ENCODE measurements at places on chromosomes 6 and 20.

GRCh38 chr6:36852481-36853147 is 13.4 kb upstream of the CPNE5 start:
- DNase-seq = no peak

DNA sequence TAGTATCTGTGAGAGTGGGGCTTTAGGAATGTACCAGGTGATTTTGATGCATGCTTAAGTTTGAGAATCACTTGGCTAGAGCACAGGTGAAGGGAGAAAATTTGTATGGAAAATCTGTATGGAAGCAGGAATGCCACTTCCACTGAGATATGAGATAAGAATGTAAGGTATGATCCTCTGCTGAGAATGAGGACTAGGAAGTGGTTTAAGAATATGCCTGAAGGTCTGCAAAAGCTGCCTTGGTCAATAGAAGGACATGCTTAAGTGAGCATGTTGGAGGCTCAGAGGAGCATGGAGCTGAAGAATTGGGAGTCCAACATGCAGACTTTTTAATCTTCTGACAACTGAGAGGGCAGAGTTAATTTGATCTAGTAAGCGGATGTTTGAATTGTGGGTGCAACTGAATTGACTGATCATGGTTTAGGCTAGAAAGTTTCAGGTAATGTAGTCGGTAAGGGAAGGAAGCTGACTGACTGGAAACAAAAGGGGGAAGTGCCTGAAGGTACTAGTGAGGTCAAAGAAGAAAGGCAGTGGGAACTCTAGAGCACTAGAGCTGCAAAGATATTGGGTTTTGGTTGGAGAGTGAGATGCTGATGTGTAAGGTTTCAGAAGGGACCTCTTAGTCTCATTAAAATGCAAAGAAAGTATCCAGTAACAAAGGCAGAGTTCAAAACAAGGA is 28.6 kb upstream of the NOTCH4 start:
- no peak for DNase-seq

DNA sequence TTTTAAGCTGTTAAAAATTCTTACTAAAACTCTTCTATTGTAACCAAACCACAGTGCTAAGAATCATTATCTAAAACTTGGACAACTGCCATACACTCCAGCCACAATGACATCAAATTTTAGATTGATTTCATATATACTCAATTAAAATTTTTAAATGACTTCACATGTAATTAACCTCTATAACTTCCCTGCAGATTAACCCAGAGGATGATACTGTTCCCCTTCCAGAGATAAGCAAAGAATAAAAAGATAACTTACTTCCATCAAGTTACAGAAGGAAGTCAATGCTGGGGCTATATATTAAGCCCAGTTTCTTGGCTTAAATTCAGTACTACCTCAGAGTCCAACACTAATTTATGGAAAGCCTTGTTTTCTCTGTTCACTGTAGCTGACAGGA is 71.3 kb downstream of the ARHGAP18 start:
- DNase-seq = no peak

- no peak for DNase-seq
Observed at GRCh38 chr6:46760925-46761324, 14.2 kb downstream of the ANKRD66 start.

- no peak for DNase-seq
Observed at GRCh38 chr20:5786930-5787795, 37.0 kb downstream of the SHLD1 start.

DNA sequence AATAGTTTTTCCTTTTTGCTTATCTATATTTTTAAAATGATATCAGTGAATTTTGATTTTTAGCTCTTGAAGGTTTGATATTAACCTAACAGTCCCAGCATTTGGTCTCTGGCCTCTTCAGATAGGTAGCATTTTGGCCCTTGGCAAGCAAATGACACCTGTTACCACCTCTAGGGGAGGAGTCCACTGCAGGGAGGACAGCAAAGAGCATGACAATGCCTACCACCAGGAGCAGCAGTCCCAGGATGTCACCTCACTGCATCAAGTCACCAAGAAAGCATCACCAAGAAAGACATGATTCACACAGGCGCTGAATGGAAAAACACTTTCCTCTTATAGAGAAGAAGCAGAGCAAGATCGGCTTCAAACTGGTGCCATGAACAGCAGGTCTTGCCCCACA is 224.3 kb downstream of the UBE3D start:
- DNase-seq = no peak

- DNase-seq = no peak
Observed at GRCh38 chr20:14712302-14712739, 374.9 kb upstream of the FLRT3 start.

DNA sequence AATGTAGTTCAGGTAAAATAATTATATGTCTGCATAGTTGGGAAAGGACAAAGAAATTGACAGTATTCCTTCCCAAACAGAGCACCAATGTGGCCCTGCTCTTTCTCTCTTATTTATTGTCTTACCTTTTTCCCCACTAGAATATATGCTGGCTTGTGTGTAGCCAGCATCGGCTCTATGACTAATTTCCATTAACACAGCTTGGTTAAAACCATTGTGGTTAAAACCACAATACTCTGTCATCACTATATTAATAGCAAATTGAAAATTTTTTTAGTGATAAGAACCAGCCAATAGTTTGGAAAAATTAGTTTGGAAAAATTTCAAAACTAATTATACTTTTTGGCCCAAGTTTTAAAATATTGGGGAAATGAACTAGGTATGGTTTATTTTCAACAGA is 535.1 kb downstream of the UTRN start:
- DNase-seq = no peak

GRCh38 chr6:48817333-48818051 is 645.6 kb downstream of the MMUT start:
- DNase-seq = no peak

- no peak for DNase-seq
Observed at GRCh38 chr6:161915456-161915964, 641.6 kb upstream of the AGPAT4 start.

- DNase-seq = no peak
Observed at GRCh38 chr6:119547024-119547423, 197.5 kb upstream of the MAN1A1 start.

- no peak for DNase-seq
Observed at GRCh38 chr6:152265651-152266050, 371.5 kb downstream of the SYNE1 start.

DNA sequence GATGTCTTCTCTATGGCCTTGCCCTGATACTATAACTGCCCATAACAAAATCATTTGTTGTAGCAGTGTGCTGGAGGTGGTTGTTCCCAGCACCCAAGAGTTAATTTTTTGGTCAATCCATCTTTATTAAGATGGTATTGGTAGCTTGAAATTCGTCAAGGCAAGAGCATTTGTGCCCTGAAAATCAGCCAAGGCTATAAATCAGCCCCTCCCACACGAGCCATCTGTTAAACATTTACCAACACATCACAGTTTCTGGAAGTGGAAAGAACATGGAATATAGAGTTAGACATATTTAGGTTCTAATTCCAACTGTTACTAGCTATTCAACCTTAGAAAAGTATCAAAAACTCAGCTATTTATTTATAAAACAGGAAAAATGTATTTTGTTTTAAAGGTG is 888.4 kb upstream of the GJE1 start:
- DNase-seq = no peak

DNA sequence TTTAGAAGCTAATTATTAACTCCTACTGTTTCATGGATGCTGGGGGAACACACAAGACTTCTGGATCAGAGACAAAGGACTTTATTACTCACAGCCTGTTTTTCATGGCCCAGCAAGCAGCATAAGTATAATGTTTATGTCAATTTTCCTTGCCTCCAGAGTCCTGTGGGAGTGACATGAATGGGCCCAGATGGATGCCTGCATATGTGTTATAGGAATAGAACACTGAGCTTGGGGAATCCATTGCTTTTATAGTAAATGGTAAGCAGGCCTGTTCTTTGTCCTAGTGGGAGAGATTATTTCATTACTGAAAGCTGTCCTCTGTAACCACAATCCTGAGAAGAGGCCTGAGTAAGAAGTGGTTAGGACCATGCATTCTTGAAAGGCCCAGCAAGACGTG is 25.6 kb downstream of the BLTP3A start:
- DNase-seq = no peak

DNA sequence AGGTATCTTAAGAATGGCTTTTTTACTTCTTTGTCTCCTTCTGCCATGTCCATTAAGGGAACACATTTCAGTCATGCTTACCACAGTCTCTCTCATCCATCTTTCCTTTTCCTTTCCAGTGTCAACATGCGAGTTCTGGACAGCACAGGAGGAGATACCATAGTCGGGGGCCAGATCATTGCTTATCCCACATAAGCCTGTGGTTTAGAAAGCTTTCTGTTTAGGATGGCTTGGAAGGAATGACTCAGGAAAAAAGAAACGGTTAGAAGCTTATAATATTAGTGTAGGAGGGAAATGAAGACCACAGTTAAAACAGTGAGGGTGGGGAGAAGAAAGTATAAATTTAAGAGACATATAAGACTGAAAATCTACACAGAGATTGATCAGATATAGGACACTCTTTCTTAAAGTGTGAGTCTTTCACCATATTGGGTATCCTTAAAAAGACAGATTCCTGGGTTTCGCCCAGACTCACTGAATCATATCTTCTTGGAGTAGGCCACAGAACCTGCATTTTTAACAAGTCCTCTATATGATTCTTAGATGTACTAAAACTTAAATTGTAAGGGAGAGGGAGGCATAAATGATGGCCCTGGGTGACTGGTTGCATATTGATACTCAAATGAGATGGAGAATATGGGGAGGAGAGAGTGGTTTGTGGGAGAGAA is 36.1 kb downstream of the DSE start:
- DNase-seq = no peak

DNA sequence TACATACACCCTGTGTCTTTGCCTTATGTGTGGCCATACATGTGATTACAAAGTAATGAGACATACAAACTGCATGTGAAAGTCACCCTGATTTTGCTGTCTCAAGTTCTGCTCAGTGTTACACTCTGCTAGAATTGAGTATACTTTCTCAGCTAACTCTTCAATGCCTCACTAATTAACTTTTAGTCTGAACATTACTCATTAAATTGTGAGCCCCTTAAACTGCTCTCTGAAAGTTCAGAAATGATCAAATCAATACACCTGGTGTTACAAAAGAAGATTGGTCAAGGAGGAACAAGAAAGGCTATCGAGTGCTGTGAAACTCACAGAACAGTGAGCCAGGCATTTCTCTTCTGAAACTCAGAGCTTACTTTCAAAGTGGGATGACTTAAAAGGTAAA is 71.3 kb downstream of the MKKS start:
- no peak for DNase-seq

DNA sequence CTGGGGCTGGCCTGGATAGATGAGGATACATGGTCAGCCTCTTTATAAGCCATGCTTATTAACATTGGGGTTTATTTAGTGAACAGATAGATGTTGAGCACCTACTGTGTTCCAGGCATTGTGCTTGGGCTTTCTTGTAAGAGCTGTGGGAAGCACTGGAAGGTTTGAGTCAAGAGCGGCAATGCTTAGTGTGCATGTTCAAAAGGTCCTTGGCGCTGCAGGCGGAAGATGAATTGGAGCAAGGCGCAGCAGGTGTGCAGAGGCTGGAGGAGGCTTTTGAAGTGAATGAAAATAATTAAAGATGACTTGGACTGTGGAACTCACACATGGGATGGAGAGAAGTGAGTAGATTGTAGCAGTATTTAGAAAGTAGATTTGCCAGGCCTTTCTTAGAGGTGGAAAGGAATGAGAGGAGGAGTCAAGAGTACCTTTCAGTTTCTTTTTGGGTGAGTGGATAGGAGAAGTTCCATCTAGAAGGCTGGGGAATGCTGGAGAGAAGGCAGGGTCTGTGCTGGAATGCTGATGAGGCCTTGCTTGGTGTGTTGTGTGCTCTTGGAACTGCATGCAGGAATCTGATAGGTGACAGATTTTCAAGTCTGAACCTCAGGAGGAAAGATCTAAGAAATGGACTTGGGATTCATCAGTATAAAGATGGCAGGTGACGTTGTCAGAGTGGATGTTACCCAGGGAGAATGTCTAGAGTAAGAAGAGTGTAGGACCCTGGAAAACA is 26.4 kb downstream of the SNX9 start:
- no peak for DNase-seq

DNA sequence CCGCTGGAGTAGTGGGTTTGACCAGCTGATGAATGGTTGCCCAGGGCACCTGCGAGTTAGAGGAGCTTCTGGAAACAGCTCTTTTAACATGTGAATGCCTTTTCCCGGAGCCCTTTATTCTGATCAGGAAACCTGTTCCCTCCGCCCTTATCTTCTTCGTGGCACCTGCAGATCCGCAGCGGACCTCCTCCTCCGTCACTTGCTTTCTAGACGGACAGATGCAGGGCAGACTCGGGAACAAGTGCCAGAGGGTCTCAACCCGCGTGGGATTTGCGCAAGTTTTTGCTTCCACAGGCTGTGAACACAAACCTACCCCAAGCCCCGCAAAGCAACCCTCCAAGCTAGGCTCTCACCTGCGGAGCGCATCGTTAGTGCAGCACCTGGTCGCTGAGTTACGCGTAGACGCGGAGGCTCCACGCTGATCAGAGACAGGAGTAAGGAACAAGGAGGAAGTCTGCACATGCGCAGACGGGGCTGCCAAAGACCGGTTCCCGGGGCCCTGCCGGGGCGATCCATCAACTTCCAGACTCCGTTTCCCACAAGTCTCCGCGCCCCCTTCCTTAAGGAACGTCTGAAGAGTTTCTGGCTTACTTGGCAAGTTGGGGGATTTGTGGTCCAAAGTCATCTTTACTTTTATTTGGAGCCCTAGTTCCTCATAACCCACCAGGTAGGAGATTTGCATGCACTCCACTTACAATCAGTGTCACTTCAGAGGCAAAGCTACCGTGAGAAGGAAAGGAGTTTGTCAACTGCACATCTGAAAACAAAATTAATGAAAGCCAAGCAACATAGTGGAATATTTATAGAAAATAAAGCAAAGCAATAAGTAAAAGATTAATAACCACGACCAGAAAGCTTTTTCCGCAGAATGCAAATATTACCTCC is 52.7 kb upstream of the ELMO2 start:
- DNase-seq = no peak

GRCh38 chr6:125271486-125272159 is 30.1 kb downstream of the HDDC2 start:
- no peak for DNase-seq

DNA sequence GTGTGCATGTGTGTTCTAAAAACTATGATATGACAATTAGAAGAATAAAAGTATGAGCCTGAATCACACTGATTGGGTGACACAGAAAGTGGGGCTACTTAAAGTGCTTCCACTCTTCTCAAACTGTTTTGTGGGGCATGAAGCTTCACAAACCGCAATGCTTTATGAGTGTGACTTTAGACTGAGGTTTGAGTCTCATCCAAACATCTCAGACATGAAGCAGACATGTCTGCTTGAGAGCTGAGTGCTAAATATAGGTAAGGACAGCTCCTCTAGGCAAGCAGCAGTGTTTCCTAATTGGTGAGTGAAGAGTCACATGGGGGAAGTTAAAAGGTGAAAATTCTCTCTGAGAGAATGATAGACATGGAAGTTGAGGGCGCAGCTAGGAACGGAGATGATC is 726.9 kb upstream of the CITED2 start:
- DNase-seq = no peak

DNA sequence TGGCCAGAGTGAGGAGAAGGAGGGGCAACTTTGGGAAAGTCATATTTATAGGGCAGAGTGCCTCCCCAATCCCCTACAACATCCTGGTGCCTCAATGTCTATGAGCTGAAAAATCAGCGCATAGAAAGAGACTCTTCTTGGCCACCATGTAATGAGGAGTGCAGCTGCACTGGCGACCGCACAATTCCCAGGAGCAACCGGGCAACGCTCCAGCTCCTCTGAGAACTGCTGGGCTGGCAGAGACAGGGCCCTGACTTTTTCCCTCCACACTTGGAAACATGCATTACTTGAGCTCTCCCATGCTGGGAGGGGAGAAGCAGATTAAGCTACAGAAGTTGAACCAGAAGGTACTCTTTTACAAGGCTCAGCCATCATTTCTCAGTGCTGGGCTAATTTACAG is 31.4 kb upstream of the MARCKS start:
- DNase-seq = no peak

All from bone marrow (tissue), 2 donors.